Activated CD8-positive, alpha-beta memory T cell treated with anti-CD3 and anti-CD28 coated beads for 1 hour (primary cell): ENCODE measurements at places on chromosomes 3 and 15.
A peak's percentile ranks its signal among the peaks of the same experiment; 100 is the strongest.

DNA sequence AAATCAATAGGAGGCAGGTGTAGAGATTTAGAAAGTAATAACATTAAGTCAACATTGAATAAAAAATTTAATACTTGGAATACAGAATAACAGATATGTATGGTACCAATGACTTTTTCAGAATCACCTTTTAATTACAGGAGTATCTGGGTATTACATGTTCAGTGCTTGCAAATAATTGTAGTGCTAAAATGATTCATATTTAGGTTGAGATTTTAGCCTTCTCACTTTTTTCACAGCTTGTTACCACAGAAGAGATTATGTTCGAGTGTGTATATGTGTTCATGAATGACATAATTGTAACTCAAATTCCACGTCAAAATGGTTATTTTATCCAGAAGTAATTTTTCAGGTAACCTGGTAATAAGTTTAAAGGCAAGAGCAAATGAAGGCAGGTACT lies 187.9 kb upstream of the TBL1XR1 start:
- DNase-seq: no peak

DNA sequence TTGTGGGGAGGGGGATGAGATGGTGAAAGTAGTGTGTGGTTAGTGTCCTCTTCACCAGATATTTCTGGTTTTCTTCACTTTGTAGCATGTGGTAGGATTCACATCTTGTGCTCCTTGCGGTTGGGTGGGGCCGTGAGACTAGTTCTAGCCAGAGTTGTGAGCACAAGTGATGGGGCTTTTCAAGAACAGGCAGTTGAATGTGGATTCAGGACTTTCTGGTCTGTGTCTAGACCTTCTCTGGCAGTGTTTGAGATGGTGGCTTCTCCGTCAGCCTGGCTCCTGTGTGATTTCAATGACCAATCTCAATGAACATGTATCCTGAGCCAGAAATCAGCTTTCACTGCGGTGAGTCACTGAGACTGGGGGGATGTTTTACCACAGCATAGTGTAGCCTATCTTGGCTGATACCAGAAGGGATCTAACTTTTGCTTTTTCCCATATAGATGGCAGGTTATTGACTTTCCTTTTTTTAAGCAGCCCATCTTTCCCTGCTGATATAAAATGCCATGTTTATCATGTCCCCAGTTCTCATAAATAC lies 82.6 kb downstream of the RPLP1 start:
- no peak for DNase-seq

- no peak for DNase-seq
Observed at GRCh38 chr3:44265815-44266214, 24.1 kb downstream of the TOPAZ1 start.

- DNase-seq: no peak
Observed at GRCh38 chr3:20250786-20251185, 64.8 kb upstream of the SGO1 start.

DNA sequence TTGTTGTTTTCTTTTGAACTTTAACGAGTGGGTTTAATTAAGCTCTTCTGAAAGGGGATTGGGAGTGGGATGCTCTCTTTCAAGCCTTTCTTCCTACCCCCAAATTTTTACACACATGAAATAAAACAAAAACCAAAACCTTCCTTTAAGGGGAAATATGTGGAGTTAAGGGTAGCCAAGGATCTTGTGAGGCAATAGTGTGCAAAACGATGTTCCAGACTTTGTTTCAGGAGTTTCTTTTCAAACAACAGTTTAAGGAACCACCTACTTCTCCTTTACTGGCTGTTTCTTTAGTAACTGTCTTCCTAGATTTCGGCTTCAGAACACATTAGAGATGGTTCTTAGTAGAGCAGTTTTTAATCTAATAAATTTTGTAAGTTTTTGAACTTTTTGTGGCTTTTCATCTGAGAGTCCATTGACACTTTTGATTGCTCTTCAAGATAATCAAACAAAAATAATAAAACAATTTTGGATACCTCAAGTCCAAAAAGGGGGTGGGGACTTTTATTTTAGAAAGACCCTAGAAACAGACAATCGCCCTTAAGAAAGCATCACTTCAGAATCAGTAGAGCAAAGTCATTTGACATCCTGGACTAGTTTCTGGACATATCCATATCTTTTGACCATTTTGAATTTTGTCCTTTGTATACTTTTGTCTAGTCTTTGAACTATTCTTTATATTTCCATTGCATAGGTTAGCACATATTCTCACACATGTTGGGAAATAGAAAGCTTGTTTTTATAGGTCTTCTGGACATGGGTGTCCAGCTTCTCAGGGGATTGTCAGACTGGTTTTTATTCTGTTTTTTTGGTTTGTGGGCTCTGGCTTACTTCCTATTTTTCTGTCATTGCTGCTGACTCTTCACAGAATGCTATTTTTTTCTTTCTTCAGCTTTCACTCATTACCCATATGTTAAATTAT lies 6.0 kb downstream of the DIPK2A start:
- no peak for DNase-seq

DNA sequence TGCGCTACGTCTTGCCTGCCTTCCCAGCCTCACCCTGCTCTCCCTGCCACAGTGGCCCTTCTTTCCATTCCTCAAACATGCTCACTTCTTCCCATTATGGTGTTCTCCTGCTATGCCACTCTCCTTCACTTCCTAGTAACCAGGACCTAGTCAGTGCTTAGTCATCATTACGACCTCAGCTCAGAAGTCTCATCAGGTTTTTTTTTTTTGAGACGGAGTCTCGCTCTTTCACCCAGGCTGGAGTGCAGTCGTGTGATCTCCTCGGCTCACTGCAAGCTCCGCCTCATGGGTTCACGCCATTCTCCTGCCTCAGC lies 149.5 kb downstream of the GREM1 start:
- DNase-seq: no peak

DNA sequence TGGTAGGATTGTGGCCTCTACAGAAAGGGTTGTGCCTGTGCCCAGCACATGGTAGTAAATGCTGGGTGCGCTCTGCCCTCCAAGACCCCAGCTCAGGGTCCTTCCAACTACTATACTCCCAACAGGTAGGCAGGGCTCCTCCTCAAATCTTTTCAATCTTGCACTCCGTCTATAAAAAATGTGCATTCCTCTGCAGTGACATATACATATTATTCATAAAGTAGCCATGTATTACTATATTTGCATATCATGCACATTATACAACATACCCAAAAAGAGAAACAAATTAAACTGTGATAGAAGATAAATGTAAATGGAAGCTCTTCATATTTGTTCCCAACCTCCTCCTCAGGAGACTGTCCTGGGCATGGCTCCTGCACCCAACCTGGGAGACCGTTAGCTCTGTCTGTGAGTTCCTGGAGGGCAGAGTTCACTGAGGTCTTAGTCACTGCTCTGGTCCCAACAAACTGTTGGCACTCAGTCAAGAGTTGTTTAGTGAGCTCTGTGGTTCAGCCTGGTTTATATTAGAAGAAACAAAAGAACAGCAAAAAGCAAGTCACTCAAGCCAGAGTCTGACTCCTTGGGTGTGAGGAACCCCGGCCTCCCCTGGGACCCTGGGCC lies 47.7 kb upstream of the GRIP2 start:
- no peak for DNase-seq

- no peak for DNase-seq
Observed at GRCh38 chr3:111571907-111572460, 23.2 kb downstream of the ZBED2 start.

DNA sequence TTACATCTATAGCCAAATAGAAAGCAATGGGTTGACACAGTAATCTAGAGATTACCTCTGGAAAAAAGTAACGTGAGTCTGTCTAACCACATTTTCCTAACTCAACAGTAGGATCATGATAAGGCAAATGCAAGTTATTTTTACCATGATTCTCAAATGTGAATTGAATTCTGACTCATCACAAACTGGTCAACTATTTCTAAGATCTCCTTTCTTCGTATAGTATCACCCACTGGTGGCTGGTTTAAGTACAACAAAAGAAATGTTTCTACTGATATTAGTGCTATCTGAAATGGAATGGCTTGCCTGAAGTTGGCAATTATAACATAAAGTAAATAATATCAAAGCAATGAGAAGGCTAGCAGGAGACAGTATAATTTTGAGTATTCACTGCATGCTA lies 102.2 kb downstream of the ABI3BP start:
- no peak for DNase-seq

GRCh38 chr3:64463981-64464380 lies 223.8 kb downstream of the ADAMTS9 start:
- no peak for DNase-seq

GRCh38 chr15:96331144-96331944 lies 844 bp downstream of the NR2F2 start:
- DNase-seq: no peak

DNA sequence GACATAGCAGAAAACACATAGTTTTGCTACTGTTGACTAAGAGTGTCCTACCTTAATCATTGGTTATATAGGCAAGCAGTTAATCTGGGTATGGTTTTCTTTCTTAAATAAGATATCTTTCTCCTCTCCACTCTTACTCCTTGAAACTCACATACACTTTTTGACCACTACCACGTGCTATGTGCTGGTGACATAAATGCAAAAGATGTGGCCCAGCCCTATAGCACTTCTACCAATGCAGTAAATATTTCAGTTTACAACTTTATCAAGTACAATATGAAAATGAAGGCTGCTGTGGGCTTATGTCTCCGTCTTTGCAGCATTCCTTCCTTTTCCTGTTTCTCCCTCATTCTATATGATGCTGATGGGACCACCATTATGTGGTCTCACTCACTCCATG lies 410.2 kb upstream of the CFAP20DC start:
- DNase-seq: no peak

DNA sequence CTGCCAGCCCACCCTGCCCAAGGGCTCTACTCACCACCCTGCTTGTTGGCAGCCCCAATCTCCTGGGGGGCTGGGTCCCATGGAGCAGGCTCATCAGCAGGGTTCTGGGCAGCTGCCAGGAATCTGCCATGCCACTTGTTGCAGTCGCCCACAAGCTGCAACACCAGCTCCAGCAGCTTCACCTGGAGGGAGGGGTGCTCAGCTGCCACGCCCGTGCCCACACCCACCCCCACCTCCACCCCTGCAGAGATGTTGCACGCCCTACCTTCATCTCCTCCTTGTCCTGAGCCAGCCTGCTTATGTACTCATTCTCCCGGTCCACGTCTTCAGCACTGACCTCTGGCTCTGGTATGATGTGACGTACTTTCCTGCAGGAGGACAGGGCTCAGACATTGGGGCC lies 77.9 kb upstream of the C2CD4B start:
- DNase-seq: no peak

- DNase-seq: no peak
Observed at GRCh38 chr3:108090049-108090700, 656 bp downstream of the CD47 start.

- no peak for DNase-seq
Observed at GRCh38 chr15:41603941-41604911, 45.2 kb downstream of the TYRO3 start.

GRCh38 chr3:122299872-122300460 lies 25.1 kb upstream of the CSTA start:
- peak; percentile 5 for DNase-seq

GRCh38 chr15:88648357-88649214 lies 9.8 kb downstream of the ISG20 start:
- no peak for DNase-seq

GRCh38 chr3:184815046-184815930 lies 3.3 kb downstream of the VPS8 start:
- no peak for DNase-seq

DNA sequence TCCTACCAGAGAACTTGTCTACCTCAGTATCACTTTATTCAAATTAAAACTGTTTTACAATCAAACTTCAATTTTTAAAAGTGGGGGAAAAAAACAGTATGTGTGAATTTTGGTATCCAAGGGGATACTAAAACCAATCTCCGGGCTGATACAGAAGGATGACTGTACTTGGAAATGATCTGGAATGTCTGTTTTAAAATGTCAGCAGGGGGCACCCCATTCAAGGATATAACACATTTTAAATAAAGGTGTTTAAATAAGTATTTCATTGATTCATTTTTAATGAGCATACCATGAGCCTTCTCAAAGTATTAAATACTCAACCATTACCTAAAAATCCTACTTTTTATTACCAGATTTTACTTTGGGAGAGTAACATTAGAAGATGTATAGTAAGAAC lies 67.9 kb downstream of the ULK4 start:
- no peak for DNase-seq

GRCh38 chr3:95277613-95278012 lies 1214.8 kb downstream of the NSUN3 start:
- DNase-seq: no peak

GRCh38 chr3:14410503-14411165 lies 8.2 kb downstream of the SLC6A6 start:
- DNase-seq: no peak

GRCh38 chr3:150538324-150539208 lies 7.7 kb downstream of the SERP1 start:
- DNase-seq: no peak

- no peak for DNase-seq
Observed at GRCh38 chr15:83446904-83447709, at the start of gene SH3GL3. Gene SH3GL3 (plus strand): TSS chr15:83447341. CDS start chr15:83447534, 193 bp downstream.

DNA sequence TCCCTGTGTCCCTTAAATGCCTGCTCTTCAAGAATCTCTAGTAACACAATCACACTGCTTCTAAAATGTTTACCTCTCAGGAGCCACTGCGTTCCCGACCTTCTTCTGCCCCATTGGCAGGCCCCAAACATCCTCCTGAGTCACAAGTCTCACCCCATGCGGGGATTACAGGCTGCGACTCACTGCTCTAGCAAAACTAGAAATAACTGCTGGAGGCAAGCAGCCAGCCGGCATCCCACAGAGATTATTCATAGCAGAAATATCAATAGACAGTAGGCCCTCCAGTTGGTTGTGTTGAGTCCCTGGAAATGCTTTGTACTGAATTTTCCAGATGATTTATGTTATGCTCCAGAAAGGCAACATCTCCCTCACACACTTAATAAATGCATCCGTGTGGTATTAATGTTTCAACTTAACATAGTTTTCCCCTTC lies 64.8 kb downstream of the RFTN1 start:
- no peak for DNase-seq

- no peak for DNase-seq
Observed at GRCh38 chr3:152241142-152242017, 27.3 kb upstream of the MBNL1 start.

GRCh38 chr3:129594409-129594808 lies 12.1 kb downstream of the PLXND1 start:
- no peak for DNase-seq

- no peak for DNase-seq
Observed at GRCh38 chr3:108477511-108478147, 32.8 kb downstream of the MYH15 start.

DNA sequence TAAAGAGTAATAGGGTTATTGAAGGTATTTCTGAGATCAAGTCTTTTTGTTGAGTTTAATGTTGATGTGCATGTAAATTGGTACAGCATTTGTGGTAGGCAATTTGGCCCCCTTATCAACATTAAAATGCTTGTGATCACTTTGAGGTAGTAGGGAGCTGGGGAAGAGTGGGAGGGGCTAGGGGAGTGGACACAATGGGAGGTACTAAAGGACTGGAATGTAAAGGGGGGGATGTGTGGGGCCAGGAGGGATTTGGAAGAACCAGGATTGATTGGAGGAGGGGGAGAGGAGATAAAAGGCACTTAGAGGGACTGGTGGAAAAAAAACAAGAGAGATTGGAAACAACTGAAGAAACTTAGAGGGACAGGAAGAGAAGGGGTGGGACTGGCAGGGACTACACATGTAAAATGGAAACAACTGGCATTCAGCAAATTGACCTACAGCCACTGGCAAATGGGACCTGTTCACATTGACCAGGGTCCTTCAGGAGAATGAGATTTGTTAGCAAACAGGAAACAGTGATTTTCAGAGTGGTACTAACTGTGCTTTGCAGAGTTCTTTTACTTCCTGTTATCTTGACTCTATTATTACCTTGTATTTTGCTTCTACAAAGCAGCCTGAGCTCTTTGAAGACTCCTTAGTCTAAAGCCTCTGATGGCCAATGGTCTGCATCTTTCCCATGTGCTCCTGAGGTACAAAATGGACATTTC lies 47.8 kb upstream of the ZBTB38 start:
- DNase-seq: no peak

- no peak for DNase-seq
Observed at GRCh38 chr3:160768031-160768430, 12.0 kb downstream of the PPM1L start.
